ENCODE measurements at places on chromosomes 6 and 20.

GRCh38 chr20:34638039-34638292 lies 38.9 kb downstream of the PIGU start:
- no peak for DNase-seq

GRCh38 chr20:38937978-38938473 lies 11.8 kb downstream of the FAM83D start:
- no peak for DNase-seq

- no peak for DNase-seq
Measured at GRCh38 chr6:63321821-63322220, 2.0 kb upstream of the LGSN start.

DNA sequence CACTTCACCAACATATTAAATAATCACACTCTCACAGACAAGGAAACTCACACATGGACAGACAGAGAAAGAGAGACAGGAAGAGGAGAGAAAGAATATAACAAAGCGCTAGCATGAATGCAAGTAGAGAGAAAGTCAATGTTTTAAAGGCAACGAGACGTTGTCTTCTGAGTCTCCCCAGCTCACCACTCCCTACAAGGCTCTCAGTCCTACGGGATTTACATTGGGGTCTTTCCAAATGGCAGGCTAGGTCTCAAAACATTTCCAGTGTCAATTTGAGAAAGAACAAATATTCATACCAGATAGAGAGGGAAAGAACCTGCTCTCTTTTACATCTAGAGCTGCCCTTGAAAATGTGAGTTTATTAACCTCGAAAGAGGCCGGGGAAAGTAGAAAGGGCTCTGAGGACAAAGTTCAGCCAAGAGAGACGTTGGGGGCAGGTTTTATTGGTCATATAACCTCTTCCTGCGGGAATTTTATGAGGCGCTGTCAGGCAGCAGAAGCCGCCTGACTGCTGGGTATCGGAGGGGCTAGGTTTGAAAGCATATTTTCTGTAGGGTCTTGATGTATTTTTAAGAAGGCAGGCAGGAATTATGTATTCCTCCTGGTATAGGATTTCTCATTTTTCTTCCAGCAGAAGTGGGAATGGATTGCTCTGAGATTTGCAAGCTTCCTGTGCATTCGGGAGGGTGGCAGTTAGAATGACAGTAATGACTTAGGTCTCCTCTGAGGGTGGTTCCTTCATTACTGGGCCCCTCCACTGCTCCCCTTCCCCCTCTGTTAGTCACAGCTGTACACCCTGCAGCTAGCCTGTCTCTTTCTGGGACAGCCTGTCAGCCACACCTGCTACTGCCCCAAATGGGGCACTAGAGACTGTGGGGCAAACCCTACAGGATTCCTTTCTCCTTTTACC lies 34.4 kb upstream of the KIF16B start:
- DNase-seq = no peak

DNA sequence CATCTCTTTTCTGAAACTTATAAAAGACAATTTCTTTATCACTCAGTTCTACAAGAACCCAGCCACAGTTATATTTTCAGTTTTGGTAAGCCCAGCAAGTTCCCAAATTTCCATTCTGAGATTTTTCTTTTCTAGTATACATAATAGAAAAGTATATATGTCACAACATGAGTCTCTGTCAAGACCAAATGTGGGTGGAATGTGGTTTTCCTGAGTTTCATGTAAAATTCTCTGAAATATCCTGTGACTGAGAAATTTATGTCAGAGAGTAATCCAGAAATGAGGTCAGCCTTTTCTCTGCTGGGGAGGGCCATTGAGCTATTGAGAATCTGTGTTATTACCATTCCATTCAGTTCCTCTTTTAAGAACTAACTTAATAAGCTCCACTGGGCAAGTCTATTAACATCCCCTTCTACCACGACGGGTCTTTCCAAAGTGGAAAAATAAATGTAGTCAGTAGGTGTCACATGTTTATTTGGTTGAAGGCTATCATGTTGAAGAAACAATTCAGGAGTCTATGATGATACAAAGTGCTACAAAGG lies 100.7 kb upstream of the HMGN3 start:
- no peak for DNase-seq

- no peak for DNase-seq
Measured at GRCh38 chr6:85997206-85997605, 354.5 kb upstream of the SYNCRIP start.

DNA sequence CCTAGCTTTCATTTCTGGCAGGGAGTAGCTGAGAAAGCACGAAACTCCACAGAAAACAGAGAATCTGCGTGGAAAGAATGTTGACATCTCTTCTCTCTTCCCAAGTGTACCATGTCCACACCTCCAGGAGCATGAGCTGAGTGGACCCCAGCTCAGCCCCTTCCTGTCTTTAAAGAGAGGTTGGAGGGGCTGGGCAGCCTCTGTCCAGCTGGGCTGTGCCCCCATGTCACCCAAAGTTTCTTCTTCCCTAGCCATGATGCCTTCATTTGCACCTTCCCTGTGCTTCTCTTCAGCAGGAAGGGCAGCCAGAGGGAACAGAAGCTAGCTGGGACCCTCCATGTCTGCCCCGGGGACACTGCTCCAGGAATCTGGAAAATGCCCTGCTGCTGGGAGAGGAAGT lies 655.0 kb upstream of the DEFB115 start:
- DNase-seq = no peak

DNA sequence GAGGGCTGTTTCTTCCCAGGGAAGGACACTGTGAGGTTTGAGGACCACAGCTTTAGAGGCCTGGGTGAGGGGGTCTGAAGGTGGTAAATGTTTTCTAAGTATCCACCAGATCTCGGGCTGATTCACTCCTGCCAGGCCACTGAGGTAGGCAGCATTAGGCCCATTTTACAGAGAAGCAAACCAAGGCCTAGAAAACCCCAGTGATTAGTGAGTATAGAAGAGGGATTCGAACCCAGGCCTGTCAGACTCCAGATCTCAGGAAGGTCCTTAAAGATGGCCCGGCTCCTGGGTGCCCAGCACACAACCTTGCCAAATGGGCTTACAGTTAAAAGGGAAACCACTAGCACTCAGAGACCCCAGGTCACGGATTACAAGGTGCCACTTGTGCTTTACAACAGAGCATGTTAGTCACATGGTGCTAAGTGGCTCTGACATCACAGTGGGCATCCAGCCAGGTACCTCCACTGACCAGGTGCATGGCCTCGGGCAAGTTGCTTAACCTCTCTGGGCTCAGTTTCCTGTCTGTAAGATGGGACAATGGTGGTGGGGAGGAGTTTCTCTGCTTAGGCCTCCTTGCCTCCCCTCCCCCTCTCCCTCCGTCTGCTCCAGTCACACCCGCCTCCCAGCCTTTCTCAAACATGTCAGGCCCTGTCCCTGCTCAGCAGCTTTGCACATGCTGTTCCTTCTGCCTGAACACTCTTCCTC lies 18.8 kb upstream of the SIRPA start:
- no peak for DNase-seq

DNA sequence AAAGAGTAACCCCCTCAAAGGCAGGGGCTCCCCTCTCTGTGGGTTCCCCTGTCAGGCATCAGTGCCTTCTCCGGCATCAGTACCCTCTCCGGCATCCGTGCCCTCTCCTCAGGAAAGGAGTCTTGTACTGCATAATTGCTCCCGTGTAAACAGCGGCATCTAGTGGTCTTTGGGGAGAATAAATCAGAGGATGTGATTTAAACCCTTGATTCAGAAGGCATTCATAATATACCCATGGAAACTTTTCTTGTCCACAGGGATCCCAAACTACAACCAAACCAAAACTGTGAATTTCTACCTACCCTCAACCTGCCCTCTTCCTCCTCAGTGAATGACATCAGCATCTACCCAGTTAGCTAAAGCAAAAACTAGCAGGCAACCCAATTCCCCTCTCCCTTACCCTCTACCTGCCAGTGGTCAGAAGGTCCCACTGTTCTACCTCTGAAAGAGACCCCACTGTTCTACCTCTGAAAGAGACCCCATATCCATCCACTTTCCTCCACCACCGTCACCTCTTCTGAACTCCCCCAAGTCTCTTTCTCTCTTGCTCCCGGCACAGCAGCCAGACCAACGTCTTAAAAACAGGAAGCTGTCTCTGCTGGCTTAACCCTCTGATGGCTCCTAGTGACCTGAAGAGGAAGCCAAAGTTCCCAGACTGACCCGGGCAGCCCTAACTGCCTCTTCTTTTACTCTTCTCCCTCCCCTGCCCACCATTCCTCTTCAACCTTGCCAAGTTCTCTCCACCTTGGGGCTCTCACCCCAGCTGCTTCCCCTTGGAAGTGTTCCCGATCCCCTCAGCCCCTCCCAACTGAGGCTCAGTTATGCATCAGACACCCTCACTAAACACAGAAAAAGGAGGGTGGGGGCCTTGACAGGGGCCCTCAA lies 27.2 kb downstream of the UBE2V1 start:
- DNase-seq = peak; percentile 42

- no peak for DNase-seq
Measured at GRCh38 chr6:106924694-106925523, 49.6 kb downstream of the CD24 start.

DNA sequence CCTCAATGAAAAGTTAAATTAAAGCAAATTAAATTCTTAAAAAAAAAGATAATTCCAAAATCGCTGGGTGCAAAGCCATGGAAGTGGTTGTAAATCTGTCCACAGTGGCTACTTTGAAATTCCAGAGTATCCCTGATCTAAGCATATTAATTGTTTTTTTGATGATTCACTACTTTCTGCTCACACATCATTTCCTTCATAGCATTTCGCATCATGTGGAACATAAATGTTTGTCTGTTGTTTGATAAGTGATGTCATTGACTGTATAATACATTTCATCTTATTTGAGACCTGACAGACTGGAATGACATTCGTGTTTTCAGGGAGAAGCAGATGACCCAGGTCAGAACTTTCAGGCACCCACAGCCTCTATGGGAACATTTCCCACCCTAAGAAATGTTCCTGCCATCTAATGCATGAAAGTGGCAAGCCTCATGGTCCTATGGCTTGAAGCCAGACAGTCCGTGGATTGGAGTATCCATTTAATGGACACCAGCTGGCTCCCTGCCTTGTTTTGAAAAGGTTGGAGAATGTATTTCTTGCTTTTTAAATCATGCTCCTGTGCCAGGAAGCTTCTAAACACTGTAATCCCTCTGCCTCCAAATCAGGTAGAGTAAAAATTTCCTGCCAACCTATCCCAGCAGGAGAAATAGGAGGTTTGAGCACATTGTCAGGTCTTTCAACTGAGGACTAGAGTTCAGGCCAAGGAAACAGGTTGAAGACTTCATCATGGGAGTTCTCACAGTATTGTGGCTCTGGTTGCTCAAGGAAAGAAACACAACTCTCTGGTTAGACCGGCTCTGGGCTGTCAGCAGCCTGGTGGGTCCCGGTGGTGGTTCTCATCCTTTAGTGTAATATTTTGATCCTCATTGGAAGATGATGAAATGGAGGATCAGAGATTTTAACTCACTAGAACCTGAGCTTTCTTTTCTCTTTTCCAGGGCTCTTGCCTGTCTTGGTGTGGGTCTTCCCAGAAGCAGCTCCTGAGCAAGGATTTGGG lies 157.9 kb downstream of the SLC24A3 start:
- no peak for DNase-seq

DNA sequence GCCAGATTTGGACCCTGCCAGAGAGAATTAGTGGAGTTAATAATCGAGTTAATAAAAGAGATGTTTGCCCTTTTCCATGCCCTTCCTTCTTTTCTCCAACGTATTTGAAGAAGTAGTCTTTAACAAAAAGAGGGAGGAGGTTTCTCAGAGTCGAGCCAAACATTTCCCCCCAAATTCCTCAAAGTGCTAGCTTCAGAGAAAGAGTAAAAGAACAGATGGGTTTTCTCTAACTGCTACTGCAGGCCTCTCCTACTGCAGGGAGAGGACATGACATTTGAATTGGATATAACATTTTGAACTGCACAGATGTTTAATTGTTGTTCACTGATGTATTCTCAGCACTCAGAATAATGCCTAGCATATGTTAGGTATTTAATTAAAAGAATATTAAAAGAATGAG lies 25.5 kb downstream of the RWDD2A start:
- DNase-seq = no peak

DNA sequence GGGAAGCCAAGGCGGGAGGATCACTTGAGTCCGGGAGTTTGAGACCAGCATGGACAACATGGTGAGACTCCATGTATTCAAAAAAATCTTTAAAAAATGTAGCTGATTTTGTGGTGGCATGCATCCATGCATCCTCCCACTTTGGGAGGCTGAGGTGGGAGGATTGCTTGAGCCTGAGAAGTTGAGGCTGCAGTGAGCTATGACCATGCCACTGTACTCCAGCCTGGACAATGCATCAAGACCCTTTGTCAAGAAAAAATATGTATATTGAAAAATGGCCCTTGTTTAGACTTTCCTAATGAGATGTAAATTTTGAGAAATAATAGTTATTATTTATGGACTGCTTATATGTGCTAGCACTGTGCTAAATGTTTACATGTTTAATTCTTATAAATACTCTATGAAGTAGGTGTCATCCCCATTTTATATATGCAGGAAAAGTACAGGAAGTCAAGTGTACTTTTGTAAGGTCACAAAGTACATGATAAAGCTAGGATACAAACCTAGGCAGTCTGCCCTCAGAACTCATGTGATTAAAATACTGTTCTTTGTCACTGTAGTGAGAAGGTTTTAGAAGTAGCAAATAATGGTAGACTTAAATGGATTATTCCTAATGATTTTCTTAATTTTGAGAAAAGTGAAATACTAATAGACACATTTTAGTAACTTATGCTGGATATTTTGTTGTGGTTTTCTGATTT lies 58.8 kb downstream of the ITCH start:
- DNase-seq = no peak

- DNase-seq = no peak
Measured at GRCh38 chr20:20010639-20011500, 6.3 kb upstream of the NAA20 start.
